ENCODE measurements at places on chromosomes 1 and 21. TPM values are rescaled to one million over a fixed set of nuclear protein-coding genes. Genes with fewer than 3 reads are reported as not detected.

GRCh38 chr1:227791425-227792143, 23.9 kb upstream of the PRSS38 start:
- H3K4me1 ChIP-seq: peaks cover 10% of the 10 kb centered on the region
- no peak overlapping the region for H3K27ac ChIP-seq
- H3K36me3 ChIP-seq: no peaks in the 10 kb centered on the region
- H3K27me3 ChIP-seq: no peaks in the 10 kb centered on the region

- peaks cover 10% of the 10 kb centered on the region for H3K27me3 ChIP-seq
- H3K4me3 ChIP-seq: no peak overlapping the region
- DNase-seq: no peak
Observed at GRCh38 chr1:211641942-211642341, 33.5 kb downstream of the NEK2 start.

Gene SLAMF7
- 119 TPM for total RNA-seq

- no peak overlapping the region for H3K27ac ChIP-seq
- no peaks in the 10 kb centered on the region for H3K4me1 ChIP-seq
- no peak overlapping the region for H3K4me3 ChIP-seq
- no peaks in the 10 kb centered on the region for H3K27me3 ChIP-seq
- no peak for DNase-seq
- no peaks in the 10 kb centered on the region for H3K36me3 ChIP-seq
Observed at GRCh38 chr1:118250232-118250631, 65.2 kb upstream of the SPAG17 start.

Gene TTC39A
- 0.38 TPM for total RNA-seq
